ENCODE measurements at places on chromosomes 5 and 9.

- no peak for DNase-seq
Measured at GRCh38 chr9:123743737-123744136, 186.2 kb downstream of the DENND1A start.

GRCh38 chr5:43773478-43773844 is 170.5 kb downstream of the NNT start:
- peak; percentile 71 for DNase-seq

GRCh38 chr5:35832762-35833161 is 23.9 kb upstream of the IL7R start:
- no peak for DNase-seq

GRCh38 chr9:114299286-114300152 is 23.4 kb upstream of the ORM1 start:
- no peak for DNase-seq

DNA sequence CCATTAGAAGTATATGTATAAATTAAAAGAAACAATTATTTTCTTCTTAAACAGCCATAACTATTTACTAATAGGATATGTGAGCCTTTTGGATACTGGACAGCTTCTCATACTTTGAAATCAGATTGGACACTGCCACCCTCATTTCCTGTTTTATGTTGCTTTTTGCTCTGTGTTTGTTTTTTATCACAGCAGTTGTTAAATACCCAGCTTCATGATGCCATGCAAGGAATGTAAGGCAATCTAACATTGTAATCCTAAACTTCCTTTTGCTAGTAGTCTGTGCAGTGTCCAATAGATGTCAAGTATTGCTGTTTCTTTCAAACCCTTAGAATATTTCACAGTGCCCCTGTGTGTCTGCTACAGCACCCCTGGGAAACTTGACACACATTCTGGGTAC is 56.2 kb downstream of the CNTLN start:
- DNase-seq: no peak

DNA sequence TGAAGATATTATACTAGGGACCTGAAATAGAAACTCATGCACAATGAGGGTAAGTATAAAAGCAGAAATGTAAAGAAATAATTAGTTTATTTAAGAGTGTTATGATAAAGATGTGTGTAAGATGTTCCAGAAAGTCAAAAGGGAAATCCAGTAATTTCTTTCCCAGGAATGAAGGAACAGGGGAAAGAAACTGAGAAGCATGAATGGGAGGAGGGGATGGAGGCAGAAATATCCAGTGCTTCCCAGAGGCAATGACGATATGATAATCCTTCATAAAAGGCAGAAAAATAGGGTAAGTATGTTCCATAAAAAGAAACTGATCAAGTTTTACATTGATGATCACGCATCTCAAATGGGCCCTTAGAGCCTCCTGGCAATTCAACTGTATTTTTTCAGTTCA is 120.7 kb upstream of the LPAR1 start:
- no peak for DNase-seq

GRCh38 chr5:142427015-142427364 is 102.2 kb upstream of the SPRY4 start:
- no peak for DNase-seq

DNA sequence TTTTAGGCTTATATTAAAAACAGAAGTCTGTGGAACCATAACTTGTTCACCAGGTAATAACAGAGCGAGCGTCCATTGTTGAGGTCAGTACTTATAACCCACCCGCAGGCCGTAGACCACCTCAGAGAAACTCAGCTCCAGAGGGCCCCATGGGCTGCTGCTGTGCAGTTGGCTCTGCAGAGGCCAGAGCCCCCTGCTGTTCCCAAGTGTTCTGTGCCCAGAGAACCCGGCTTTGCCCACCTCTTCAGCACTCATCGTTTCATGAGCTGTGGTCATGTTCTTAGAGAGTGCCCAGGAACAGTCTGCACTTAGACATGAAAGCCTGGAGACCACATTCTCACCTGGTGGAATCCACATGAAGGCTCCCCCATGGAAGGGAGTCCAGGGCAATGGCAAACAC is 50.4 kb upstream of the SLC2A8 start:
- no peak for DNase-seq

GRCh38 chr9:87442451-87442850 is 55.2 kb upstream of the DAPK1 start:
- no peak for DNase-seq

- no peak for DNase-seq
Measured at GRCh38 chr5:179603308-179603707, 20.2 kb downstream of the HNRNPH1 start.

DNA sequence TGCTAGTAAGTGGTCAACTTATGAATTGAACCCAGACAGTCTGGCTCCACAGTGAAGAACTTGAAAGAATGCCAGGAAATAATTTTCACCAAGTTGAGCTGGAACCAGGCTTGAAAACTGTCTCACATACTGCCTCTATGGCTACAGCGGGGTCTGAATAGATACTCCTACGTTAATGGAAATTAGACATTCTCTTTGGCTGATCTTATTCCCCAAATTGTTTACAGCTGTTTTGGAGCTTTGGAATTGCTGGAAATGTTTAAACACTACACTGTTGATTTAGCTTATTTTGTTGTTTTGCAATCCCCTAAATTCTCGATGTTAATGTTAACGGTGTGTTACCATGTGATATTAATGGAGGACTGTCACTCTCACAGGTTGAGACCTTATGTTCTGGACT is 146.4 kb downstream of the FBXL7 start:
- no peak for DNase-seq

GRCh38 chr5:171954721-171955120 is 51.7 kb downstream of the FBXW11 start:
- DNase-seq: no peak

GRCh38 chr5:88364991-88365390 is 96.3 kb upstream of the TMEM161B start:
- DNase-seq: no peak

DNA sequence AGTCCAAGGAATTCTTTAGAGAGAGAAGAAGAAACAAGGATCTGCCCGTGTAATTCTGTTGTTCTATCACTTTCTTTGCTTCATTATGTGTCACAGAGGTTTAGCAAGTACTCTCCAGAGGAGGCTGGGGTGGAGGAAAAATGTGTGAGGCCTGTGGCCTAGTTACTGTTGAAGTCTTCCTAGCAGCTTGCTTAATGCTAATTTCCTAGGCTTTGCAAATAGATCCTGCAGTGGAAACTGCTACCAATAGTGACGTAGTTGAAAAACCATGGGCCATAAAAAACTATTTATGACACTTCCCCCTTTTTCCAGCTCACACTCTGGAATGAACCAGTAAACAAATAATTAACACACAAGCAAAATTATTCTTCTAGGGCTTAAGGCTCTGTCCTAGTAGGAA is 27.0 kb upstream of the C9orf72 start:
- DNase-seq: no peak

GRCh38 chr5:59115345-59115744 is 532.5 kb downstream of the RAB3C start:
- no peak for DNase-seq

DNA sequence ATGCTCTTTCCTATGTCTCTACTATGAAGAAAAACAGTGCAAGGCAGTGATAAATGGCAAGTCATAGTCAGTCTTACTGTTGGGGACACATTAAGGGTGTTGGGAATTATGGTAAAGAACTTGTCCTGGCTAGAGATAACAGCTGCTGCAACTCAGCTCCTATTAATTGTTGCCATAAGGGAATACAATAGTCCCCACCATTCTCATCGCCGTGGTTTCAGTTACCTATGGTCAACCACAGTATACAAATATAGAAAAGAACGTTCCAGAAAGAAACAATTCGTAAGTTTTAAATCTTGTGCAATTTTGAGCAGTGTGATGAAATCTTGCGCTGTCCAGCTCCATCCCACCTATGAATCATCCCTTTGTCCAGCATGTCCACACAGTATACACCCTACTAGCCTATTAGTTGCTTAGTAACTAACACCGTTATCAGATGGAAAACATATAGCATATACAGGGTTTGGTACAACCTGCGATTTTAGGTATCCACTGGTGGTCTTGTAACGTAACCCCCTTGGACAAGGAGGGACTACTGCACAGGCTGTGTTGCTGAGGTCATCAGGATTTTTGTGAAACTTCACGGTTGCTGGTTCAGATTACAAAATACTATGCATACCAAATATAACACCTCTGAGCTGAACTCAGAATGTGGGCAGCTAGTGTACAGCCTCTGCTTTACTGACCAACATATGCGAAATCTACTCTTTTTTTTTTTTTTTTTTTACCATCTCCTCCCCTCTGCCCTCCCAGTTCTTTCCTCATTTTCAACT is 53.5 kb downstream of the ZFR start:
- DNase-seq: no peak

DNA sequence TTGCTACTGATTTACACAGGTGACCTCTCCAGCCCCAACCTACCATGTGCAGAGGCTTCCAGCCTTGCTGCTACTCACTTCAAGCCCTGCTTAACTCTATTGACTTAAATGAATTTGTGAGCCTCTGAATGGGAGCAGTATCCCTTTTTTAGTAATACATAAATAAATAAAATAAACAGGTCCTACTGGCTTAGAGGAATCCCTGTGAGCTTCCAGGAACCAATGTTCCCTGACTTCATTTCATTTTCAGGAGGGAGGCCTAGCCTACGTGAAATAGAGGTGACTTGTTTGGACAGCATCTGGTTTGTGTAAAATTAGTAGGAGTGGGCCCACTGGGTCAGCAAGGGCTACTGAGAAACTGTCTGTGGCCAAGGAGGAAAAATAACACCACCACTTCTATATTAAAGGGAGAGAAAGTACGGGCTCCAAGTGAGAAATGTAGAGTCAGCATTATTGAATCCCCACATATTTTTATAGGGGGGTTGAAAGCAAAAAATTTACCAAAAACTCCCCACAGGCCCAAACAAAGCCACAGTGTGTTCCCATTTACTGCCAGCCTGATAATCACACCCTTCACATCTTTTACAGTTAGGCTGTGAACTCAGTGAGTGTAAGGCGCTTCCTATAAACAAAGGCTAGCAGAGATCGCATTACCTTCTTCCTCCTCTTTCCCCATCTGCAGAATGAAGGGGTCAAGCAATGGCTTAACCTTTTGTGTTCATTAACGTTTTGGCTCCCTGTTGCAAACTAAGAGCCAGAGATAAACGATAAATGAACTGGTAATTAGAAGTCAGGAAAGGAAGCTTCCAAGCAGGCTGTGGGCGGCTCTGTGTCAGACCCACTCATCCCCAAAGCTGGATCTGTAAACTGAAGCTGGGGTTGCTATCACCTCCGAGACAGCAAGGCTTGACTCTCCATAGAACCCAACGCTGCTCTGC is 138.8 kb upstream of the LIFR start:
- DNase-seq: no peak

- no peak for DNase-seq
Measured at GRCh38 chr9:121242959-121243346, 25.0 kb upstream of the GSN start.

DNA sequence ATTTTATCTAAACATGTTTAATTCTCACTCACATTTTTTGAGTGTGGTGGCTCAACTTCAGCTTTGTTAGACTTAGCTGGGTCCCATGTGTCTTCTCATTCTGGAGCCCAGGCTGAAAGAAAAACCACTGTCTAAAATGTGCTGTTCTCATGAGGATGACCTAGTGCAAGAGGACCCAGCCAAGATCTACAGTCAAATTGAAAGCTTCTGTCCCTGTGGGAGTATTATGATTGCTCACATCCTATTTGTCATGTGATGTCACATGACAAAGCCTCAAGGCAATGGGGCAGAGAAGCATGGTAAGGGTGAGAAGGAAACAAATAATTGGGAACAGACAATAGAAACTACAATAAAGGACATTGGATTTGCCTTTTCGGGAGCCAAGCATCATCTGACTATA is 113.4 kb upstream of the ASTN2 start:
- DNase-seq: no peak

DNA sequence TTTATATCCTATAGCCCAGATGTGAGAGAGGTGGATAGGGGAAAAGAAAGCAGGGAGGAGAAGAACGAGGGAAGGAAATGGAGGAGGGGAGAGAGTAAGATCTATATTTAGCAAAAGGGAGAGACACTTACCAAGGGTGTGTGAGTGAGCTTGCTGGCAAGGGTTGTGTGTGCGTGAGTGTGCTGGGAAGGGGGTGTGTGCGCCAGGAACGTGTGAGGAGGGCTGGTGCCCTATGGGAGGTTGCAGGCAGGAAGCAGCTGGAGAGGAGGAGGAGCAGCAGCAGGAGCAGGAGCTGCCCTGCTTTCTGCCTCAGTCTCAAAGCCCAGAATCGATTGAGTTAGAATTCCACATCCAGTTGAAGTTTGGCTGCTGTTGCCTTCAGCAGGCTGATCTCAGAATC is 148.3 kb upstream of the RUSC2 start:
- DNase-seq: no peak

DNA sequence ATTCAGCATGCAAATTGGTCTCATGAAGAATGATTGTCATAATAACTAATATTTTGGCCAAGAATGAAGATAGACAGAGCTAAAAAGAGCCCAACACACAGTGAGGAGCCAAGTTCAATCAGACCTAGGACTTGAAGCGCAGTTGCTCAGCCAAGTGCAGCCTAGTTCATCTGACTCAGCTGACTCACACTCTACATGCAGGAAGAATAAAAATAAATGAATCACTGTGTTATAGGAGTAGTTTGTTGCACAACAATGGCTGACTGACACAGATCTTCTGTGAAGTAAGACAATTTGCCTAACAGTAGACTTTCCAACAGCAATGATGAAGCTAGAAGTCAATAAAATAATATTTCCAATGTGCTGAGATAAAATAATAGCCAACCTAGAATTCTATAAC is 261.5 kb downstream of the CEMIP2 start:
- DNase-seq: no peak

- DNase-seq: no peak
Measured at GRCh38 chr5:20113031-20113715, 125.2 kb upstream of the CDH18 start.

DNA sequence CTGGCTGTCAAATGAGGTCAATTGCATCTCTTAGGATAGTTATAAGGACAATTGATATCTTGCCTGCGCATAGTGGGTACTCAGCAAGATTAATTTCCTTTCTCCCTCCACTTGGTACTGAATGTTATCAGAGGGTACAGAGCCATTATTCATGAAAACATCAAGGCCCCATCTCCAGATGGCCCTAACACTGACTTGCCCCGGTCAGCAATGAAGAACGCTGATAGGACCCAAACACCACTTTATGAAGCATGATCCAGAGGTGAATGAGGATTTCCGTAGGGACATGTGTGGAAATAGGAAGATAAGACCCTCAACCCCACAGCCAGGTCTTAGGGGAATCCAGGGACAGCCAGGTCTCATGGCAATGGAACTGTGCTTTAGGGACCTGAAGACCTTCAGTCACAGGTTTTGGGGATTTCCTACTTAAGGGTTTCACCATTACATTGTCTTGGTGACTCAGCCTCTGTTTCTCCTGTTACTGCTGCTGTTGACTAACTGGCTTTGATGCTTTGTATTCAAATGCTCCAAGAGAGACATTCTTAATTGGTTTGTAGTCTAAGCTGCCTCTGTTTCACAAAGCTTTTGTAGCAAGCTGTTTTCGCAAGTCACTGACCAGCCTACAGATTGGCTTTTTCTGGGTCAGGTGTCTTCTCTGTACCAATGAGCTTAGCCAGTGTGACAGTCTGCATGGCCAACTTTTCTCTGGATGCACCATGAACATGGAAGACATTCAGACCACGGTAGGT is 35.3 kb upstream of the IQGAP2 start:
- no peak for DNase-seq
